ENCODE measurements at places on chromosomes 7 and 10.

DNA sequence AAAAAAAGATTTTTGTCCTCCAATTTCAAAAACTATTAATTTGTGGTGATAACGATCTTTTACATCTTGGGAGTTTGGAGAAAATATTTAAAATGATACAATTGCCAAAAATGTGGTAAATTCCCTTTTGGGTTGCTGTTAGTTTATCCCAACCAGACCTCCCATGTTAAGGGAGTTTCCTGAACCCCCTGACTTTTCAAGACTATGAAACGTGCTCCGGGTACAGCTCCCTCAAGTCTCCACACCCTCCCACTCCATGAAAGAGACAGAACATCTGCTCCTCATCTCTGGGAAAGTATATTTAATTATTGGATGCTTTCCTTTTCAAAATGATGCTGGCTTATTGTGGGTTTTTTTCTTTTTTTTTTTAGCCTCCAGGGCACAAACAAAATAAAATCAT is 534.6 kb upstream of the NRP1 start:
- no peak for DNase-seq

DNA sequence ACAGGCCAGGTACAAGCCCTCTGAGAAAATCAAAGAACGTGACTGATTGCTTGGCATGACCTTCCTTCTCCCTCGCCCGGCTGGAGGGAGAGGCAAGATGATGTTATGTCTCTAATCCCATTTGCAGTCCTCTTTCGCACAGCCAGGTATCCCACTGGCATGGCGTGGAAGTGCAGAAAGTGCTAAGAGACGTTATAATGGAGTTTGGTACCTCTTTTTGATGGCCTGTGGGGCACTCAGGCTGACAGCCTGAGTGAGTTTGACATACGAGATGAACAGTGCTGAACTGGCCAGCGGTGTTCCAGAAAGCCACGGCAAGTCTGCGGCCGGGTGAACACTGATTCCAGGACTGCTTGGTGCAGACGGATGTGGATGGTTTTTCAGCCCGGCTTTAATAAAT is 241.6 kb downstream of the RAB11FIP2 start:
- no peak for DNase-seq

DNA sequence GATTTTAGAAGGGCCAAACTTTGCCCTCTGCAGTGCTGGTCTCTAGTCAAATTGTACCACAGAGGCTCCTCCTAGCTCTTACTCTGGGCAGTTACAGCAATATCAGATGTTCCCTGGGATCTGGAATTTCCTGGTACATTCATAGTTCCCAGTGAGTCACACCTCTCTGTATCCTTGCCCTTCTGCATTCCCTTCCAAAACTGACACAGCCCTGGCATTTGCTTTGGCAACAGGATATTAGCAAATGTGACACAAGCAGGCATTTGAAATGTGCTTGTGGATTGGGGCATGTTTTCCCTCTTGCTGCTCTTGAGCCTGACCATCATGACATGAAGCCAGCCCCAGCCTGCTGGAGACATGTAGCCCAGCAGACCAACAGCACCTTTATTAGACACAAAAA is 284.7 kb upstream of the AKR1E2 start:
- peak; percentile 97 for DNase-seq

GRCh38 chr10:93591065-93591808 is 9.8 kb downstream of the RBP4 start:
- DNase-seq: no peak

- no peak for DNase-seq
Observed at GRCh38 chr7:108662783-108663362, 93.2 kb downstream of the DNAJB9 start.

DNA sequence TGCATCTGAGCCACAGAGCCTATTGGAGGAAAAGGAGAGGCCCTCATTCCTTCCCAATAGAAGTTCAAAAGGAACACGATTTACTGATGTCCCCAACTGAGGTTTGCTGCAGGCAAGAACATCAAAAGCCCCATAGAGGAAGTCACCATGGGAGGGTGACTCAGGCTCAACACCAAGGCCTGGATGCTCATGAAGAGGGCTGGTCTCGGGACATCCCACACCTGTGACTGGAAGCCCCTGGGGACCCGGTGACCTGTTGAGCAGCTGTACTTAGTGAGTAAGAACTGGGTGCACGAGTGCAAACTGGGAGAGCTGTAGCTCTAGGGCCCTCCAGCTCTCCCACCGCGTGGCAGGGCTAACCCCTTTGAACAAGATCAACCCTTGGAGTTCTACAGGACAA is 38.0 kb downstream of the CYTH3 start:
- no peak for DNase-seq

GRCh38 chr7:80294346-80294745 is 159.7 kb downstream of the GNAI1 start:
- peak; percentile 51 for DNase-seq

GRCh38 chr10:15719049-15719898 is 448 bp downstream of the ITGA8 start:
- DNase-seq: no peak

DNA sequence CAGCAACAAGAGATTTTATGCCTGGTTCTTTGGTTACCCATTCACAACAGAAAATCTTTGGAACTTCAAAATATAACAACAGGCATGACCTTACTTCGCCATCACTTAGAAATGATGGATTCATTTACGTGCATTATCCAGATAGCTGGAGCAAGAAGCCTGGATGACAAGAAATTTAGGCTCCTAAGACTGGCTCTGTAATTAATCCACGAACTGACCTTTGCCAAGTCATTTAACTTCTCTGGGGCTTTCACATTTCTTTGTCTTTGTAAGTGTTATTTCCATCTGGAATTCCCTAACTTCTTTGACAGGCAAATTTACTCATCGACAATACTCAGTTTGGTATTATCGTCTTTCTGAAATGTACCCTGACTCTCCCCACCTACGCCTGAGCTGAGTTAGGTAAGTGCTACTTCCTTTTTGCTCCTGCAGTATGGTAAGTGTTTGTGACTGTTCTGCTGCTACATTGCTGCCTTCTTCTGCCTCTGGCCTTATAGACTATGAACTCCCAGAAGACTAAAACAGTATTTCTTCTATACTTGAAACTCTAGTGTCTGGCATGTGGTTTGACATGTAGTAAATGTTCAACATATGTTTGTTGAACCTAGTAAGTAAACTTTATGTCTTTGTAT is 5.5 kb upstream of the MDFIC start:
- DNase-seq: no peak

GRCh38 chr10:78071140-78071856 is 37.6 kb downstream of the RPS24 start:
- no peak for DNase-seq

DNA sequence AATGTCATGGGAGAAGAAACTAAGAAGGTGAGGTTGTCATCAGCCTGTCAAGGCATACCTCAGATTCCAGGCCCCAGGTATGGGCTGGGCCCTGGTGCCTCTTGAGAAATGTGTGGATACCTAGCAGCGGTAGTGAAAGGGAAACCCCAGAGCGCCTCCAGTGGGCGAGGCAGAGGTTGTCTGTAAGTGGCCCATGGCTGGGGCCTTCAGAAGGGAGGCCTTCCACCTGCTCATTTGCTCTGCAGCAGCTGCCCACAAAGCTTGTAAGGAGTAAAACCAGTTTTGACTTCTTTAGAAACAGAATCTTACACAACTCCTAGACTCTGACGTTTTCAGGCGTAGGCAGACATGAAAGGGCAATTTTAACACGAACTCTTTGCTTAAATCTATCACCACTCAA is 509.9 kb downstream of the PARD3 start:
- DNase-seq: no peak

DNA sequence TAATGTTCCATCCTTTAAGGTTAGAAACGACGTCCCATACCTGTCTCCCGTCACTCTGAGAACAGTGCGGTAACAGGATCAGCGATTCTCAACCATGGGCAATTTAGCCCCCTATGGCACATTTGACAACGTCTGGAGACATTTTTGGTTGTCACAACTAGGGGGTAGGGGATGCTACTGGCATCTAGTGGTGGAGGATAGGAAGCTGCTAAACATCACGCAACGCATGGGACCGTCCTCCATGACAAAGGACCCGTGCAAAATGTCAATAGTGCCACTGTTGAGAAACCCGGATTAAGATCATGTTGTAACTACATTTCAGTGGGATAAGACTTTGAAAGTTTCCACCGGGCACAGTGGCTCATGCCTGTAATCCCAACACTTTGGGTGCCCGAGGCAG is 5.0 kb upstream of the PAXIP1 start:
- peak; percentile 7 for DNase-seq

DNA sequence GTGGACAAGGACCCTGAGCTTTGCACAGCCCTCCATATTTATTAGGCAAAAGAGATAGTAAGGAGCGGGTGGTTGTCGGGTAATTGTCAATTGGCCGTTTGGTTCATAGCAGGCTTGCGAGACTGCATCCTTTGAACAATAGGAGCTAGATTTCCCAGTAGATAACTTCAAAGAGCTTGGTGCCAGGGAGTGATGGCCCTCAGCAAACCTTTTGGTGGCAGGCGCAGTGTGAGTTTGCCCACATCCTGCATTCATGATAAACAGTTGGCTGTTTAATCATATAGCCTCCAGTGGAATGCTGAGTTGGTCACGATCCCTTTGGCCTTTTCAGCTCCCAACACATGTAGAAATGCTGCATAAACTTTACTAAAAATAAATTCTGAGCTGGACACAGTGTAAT is 156.9 kb downstream of the AKR1D1 start:
- no peak for DNase-seq

GRCh38 chr10:369221-369683 is 234.0 kb downstream of the ZMYND11 start:
- DNase-seq: no peak

- no peak for DNase-seq
Observed at GRCh38 chr10:82453678-82454293, 578.8 kb downstream of the NRG3 start.

- DNase-seq: peak; percentile 94
Observed at GRCh38 chr10:18607503-18608378, 43.6 kb downstream of the NSUN6 start.

- no peak for DNase-seq
Observed at GRCh38 chr10:13496164-13496563, 32.6 kb downstream of the BEND7 start.

GRCh38 chr10:96390460-96390864 is 31.7 kb upstream of the OPALIN start:
- DNase-seq: no peak

DNA sequence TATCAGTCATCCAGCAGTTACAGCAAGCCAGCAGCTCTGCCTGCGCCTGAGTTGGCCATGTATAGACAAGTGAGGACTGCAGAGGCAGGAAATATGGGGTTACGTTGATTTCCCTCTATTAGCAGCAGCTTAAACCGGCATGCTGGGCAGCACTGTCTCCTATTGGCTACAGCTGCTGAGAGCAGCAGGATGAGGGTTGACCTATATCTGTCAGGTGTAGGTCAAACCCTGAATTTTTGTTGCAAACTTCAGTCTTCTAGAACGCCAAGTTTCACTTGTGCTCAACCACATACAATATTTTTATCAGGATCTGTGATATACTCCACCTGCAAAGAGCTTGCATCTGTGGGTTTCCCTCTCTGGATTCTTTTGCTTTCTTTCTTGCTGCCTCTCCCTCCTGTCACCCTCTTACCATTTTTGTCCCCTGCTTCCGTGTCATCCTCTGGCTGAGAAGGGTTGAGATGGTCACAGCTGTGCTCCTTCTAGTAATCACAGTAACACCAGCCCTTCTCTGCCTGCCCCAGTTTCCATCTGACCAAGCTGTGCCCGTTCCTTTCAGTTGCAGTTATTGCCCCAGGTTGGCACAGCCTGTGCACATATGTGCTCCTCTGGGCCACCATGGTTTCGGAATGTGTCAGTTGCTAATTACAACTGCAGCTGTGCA is 23.8 kb upstream of the GLCCI1 start:
- DNase-seq: no peak

DNA sequence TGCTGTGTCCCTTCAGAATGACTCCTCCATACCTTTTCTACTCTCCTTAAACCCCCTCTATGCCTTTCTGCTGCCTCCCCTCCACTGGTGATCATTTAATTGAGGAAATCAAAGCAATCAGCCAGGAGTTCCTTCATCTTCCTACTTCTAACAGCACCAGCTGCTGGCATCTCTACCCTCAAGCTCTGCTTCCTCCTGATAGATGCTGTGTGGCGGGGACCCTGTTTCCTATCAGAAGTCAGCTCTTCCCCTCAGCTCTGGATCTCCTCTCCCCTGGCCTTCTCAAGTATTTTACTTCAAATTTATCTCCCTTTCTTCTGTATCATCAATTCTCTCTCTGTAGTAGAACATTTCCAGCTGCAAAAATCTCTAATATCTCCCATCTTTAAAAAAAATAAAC is 183.7 kb downstream of the ELMO1 start:
- no peak for DNase-seq

GRCh38 chr10:34845070-34845469 is 30.0 kb upstream of the PARD3 start:
- no peak for DNase-seq

- no peak for DNase-seq
Observed at GRCh38 chr7:127912901-127913300, 118.3 kb downstream of the LRRC4 start.
